ENCODE measurements at places on chromosomes 4 and X.

DNA sequence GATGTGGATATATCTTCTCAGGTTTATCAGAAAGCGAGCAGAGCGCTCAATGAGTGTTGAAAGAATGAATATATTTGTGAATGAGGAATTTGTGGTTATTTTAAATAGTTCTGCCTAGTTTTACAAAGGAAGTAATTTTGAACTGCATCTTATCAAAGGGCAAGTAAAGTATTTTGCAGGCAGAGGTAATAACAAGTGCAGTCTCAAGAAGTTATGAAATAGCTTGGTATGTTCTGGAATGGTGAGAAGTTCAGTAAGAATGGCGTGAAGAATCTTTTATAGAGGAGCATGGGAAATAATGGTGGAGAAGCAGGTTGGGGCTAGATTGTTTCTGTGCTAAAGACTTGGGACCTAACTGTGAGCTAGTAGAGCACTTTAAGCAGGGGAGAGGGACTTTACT, 10.9 kb downstream of the TMA16 start:
- peak; percentile 15 for DNase-seq

DNA sequence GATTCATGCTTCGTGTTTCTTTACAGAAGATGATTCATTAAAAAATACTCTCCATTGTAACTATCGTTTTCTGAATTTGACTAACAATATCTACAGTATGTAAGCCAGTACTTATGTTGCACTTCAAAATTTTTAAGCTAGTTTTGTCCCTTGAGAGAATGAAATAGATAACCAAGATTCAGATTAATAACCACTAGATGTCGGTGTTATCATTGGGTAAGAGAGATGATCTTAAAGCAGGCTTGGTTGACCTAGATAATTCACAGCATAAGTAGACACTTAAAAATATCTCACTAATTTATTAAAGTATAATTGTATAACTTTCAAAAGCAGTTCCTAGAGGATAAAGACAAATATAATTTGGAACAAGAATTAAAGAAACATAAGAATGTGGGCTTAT, 430.9 kb downstream of the C4orf33 start:
- no peak for DNase-seq

DNA sequence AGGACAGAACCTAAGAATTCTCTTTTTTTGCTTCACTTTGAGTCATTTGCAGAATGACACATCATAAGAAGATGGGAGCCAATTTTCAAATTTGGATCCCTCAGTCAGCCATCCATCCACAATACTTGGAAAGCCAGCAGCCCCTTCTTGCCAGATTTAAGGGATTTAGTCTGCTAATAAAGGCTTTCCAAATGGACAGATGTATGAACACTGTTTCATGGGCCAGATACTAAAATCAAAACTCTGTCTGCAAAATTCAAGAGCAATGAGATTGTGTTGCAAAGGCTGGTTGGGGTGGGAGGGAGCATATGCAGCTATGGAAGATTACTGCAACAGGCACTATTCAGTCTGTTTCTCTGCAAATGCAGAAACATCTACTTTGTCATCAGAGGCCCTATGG, 37.7 kb upstream of the KCNIP4 start:
- DNase-seq = no peak

DNA sequence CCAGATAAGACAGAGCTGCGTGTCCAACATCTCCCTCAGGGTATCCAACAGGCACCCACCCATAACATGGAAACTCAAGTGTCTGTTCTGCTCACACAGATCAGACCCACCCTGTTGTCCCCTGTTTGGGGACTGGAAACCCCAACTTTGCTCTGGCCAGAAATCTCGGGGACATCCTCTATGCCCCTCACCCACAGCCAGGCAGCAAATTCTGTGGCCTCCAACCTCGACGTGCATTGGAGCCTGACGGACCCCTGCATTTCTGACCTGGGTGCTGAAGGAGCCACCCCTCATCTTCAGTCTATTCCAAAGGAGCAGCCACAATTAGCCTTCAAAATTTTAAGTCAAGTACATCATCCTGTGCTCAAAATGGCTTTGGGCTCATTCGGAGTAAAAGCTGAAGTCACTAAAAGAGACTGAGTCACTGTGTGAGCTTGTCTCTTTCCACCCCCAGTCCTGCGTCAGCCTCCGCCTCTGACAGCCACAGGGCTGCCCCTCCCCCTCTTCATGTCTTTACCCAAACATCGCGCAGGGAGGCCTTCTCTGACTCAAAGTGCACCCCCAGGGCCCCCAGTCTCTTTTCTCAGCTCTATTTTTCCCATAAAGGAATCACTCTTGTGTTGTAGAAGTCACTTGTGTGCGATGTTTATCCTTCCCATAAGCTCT, 24.4 kb upstream of the PDE6B start:
- no peak for DNase-seq

- peak; percentile 75 for DNase-seq
Measured at GRCh38 chr4:110196206-110196870, 2.1 kb downstream of the ELOVL6 start.

DNA sequence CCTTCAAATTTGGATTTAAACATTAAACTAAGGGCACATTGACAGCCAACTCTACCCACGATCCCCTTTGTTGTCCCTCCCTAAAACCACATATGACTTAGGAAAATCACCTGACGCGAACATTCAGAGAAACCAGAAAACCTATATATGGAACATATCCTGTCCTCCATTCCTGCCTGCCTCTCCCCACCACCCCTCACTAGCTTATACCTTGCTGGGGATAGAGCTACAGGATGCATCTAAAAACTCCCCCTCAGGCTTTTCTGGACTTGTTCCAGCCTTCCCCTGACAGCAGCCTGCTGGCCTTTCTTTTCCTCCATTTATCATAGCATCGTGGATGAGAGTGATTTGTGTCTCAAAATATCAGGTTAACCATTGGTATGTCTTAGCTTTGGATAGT, 8.8 kb downstream of the STK26 start:
- no peak for DNase-seq

All from astrocyte of the hippocampus (primary cell).